Activated T-helper 1 cell treated with anti-CD3 and anti-CD28 coated beads, Interleukin-12 subunit alpha, Interleukin-12 subunit beta, Interleukin-2, Interleukin-4 antibody, amounts not matched to agents 30 ng/mL and 10 ng/mL and 1 ng/mL, durations not matched to agents 14 hours and 24 hours and 36 hours (primary cell): ENCODE measurements at places on chromosomes 2 and 18. TPM values are rescaled to one million over a fixed set of nuclear protein-coding genes. Genes with fewer than 3 reads are reported as not detected.

- no peak overlapping the region for H3K27ac ChIP-seq
- DNase-seq, result no peak
- no peaks in the 10 kb centered on the region for H3K36me3 ChIP-seq
- no peak overlapping the region for H3K4me3 ChIP-seq
Observed at GRCh38 chr18:45166341-45166835, 448.9 kb upstream of the SLC14A2 start.

The SP100 gene
- 161 and 171 TPM in 2 replicates for total RNA-seq

The VWC2L gene
- not detected in 2 replicates for total RNA-seq

The MYOM1 gene
- total RNA-seq, result 0.22 and 1.4 TPM in 2 replicates
